Hepatocyte (in vitro differentiated cells): ENCODE measurements at places on chromosomes 5 and 9. TPM values are rescaled to one million over a fixed set of nuclear protein-coding genes. Genes with fewer than 3 reads are reported as not detected.

TOMM5 gene
- 173 and 187 TPM in 2 replicates for total RNA-seq

INSL4 gene
- 0.13 TPM in 1 of 2 replicates, not detected in the other for total RNA-seq

DNAI1 gene
- total RNA-seq, result 0.57 TPM in 1 of 2 replicates, not detected in the other

FOXE1 gene
- total RNA-seq, result 0.67 and 0.88 TPM in 2 replicates

TRIP13 gene
- total RNA-seq, result 6.5 and 9.4 TPM in 2 replicates

F2RL2 gene
- 2.3 and 2.6 TPM in 2 replicates for total RNA-seq

ARHGEF39 gene
- 1.8 and 9.4 TPM in 2 replicates for total RNA-seq

EIF4EBP3 gene
- total RNA-seq, result 2.7 and 3.5 TPM in 2 replicates

CDC25C gene
- total RNA-seq, result 2.3 and 3.7 TPM in 2 replicates

C9orf85 gene
- total RNA-seq, result 16.8 and 20.3 TPM in 2 replicates

HAVCR1 gene
- total RNA-seq, result 9.4 and 9.5 TPM in 2 replicates

PCDHA10 gene
- 9.7 and 13.8 TPM in 2 replicates for total RNA-seq

RNF183 gene
- 0.43 and 3.9 TPM in 2 replicates for total RNA-seq

POU5F2 gene
- total RNA-seq, result 1.2 and 1.3 TPM in 2 replicates

TPM2 gene
- total RNA-seq, result 98.7 and 106 TPM in 2 replicates

ADRB2 gene
- total RNA-seq, result 0.60 and 0.63 TPM in 2 replicates

SMIM33 gene
- not detected in 2 replicates for total RNA-seq

SLC34A3 gene
- total RNA-seq, result 1.8 and 2.7 TPM in 2 replicates

GPR21 gene
- total RNA-seq, result 0.50 and 2.2 TPM in 2 replicates
